ENCODE measurements at places on chromosomes 1 and 21. TPM values are rescaled to one million over a fixed set of nuclear protein-coding genes. Genes with fewer than 3 reads are reported as not detected.

The PTPRU gene
- 15.8 TPM for total RNA-seq

The AQP10 gene
- not detected for total RNA-seq

The TLCD4 gene
- total RNA-seq = 0.16 TPM

The BARHL2 gene
- not detected for total RNA-seq

The TTC39A gene
- 0.26 TPM for total RNA-seq

The OR10Z1 gene
- total RNA-seq = not detected

The LRRN2 gene
- 0.34 TPM for total RNA-seq

The PTCH2 gene
- 0.17 TPM for total RNA-seq

The TNFSF4 gene
- total RNA-seq = 1.3 TPM

The C1orf115 gene
- 0.16 TPM for total RNA-seq

The PLK3 gene
- total RNA-seq = 15.8 TPM

The AMY2A gene
- 0.09 TPM for total RNA-seq

The NR1I3 gene
- not detected for total RNA-seq

The LYSMD1 gene
- 5.0 TPM for total RNA-seq

The OR2G6 gene
- not detected for total RNA-seq

The CD5L gene
- not detected for total RNA-seq

The BCL10 gene
- total RNA-seq = 10.4 TPM

The CATSPER4 gene
- not detected for total RNA-seq

The MYOG gene
- 0.09 TPM for total RNA-seq

The GREM2 gene
- 0.63 TPM for total RNA-seq

The OR2L5 gene
- total RNA-seq = not detected

The PRR9 gene
- total RNA-seq = not detected

The EPHA8 gene
- total RNA-seq = not detected

The RAB42 gene
- total RNA-seq = 3.6 TPM

The CDK11B gene
- 8.5 TPM for total RNA-seq

The RABGGTB gene
- 50.3 TPM for total RNA-seq

The DEPDC1 gene
- total RNA-seq = 0.34 TPM

The KRTAP21-2 gene
- not detected for total RNA-seq

The MIXL1 gene
- total RNA-seq = not detected

The SELP gene
- not detected for total RNA-seq

The BTBD19 gene
- 5.8 TPM for total RNA-seq

The BTBD8 gene
- total RNA-seq = 4.7 TPM

The FCGR3A gene
- not detected for total RNA-seq

The OR2T35 gene
- total RNA-seq = not detected

The TDRD10 gene
- total RNA-seq = under 0.01 TPM

The CELA3B gene
- total RNA-seq = not detected

The UBXN10 gene
- total RNA-seq = not detected

The ACKR1 gene
- not detected for total RNA-seq

The RHBG gene
- not detected for total RNA-seq

The ELAPOR1 gene
- 0.95 TPM for total RNA-seq

Data from bronchial smooth muscle cell (primary cell).